KG1 (cell line): ENCODE measurements at places on chromosomes 1 and 21.
A peak's percentile ranks its signal among the peaks of the same experiment; 100 is the strongest.

- peak; percentile 49 for DNase-seq
These were observed 61.8 kb upstream of the NBL1 start for GRCh38 chr1:19582318-19582717.

GRCh38 chr1:15315815-15316214, 68.8 kb downstream of the FHAD1 start:
- no peak for DNase-seq

DNA sequence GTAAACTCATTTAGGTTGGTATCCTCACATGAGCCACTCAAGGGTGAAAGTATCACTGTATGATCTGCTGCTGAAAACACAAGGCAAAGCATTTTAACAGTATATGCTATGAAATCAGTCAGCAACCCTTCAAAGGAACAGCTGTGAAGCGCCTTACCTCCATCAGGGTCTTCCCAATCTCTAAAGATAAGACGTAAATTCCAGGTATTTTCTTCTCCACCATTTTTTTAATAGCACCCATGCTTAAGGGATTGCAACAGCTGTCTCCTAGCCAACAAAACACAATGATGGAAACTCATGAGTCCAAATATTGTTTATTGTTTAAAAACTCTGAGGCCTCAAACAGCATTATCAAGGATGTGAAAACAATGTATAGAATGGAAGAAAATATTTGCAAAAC, 4.8 kb downstream of the PPT1 start:
- no peak for DNase-seq

DNA sequence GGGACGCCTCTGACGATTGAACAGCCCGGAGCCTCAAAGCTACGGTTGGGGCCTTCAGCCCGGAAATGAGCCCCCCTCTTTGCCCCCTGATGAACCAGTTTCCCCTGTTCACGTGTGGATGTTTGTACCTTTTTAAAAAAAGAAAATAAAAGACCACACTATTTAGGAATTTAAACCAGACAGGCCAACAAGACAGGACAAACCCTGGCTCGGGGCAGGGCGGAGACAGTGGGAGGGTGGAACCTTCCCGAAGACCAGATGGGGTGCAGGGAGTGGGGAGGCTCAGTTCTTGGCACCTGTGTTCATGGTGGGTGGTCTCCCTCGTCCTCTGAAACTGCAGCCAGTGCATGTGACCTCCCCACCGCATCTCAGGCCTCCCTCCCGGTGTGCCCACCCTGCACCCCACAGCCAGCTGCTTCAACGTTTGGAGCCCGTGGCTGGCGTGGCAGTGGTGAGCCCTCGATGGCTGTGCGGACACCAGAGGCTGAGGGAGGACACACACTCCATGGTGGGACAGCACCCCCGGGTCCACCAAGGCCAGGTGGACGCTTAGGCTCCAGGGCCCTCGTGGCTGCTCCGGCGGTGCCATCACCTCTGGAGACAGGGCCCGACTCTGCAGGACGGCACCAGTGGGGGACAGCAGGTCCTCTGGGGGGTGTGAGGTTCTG, 45.6 kb downstream of the COL18A1 start:
- DNase-seq, result no peak

GRCh38 chr1:224447251-224447650, 12.7 kb upstream of the WDR26 start:
- no peak for DNase-seq
